NB4 (cell line): ENCODE measurements at places on chromosomes 16 and 17.

- DNase-seq, result no peak
Measured at GRCh38 chr17:48429156-48429555, 858 bp downstream of the SKAP1 start.

DNA sequence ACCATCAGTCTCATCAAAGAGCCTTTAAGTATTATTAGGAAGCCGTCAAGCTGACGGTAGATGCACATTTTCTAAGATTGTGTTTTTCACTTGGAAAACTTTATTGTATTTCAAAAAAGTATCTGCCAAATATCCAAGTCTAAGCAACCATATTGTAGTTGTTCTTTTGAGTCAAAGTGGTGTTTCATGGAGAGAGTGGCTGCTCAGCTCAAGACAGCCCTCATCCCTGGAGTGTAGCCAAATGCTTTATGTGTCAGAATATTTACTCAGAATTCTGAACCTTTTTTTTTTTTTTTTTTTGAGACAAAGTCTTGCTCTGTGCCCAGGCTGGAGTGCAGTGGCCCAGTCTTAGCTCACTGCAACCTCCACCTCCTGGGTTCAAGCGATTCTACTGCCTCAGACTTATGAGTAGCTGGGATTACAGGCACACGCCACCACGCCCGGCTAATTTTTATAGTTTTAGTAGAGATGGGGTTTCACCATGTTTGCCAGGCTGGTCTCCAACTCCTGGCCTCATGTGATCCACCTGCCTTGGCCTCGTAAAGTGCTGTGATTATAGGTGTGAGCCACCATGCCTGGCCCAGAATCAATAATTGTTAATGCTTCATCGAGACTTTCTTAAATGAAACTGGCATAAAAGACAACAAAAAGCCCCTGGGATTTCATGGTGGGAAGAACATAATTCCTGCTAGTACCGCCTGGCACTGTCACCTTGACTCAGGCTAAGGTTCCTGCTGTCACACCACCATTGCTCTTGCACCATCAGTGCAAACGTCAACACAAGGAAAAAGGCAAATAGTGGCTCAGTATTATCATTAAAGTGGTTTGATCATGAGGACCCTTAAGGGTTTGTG lies 45.5 kb downstream of the PRKCA start:
- no peak for DNase-seq

GRCh38 chr17:80308692-80309517 lies 48.3 kb downstream of the RNF213 start:
- no peak for DNase-seq

GRCh38 chr16:49734331-49734730 lies 121.6 kb downstream of the ZNF423 start:
- no peak for DNase-seq

- DNase-seq, result no peak
Measured at GRCh38 chr17:51034800-51035199, 85.9 kb downstream of the SPAG9 start.

- no peak for DNase-seq
Measured at GRCh38 chr16:14286368-14287230, 215.5 kb downstream of the MRTFB start.

- peak; percentile 51 for DNase-seq
Measured at GRCh38 chr17:56289321-56289720, 136.0 kb downstream of the ANKFN1 start.

- no peak for DNase-seq
Measured at GRCh38 chr17:44932096-44932786, 15.3 kb downstream of the KIF18B start.

DNA sequence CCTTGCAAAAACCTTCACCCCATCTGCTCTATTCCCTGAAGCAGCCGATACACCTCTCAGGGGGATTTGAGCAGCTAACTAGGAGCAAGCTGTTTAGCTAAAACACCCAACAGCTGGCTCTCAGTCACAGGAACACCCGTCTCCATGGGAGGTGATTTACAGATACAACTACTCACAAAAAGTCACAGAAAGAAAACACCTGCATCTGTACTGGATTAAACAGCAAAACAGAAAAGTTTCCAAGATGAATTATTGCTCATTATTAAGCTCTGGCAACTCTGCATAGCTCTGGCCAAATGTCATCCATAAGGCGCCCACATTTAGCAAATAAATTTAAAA lies 22.3 kb downstream of the GJC1 start:
- DNase-seq, result no peak

GRCh38 chr16:19502395-19503131 lies 19.3 kb downstream of the GDE1 start:
- peak; percentile 79 for DNase-seq

- no peak for DNase-seq
Measured at GRCh38 chr16:72131036-72131435, 37.4 kb downstream of the DHX38 start.

DNA sequence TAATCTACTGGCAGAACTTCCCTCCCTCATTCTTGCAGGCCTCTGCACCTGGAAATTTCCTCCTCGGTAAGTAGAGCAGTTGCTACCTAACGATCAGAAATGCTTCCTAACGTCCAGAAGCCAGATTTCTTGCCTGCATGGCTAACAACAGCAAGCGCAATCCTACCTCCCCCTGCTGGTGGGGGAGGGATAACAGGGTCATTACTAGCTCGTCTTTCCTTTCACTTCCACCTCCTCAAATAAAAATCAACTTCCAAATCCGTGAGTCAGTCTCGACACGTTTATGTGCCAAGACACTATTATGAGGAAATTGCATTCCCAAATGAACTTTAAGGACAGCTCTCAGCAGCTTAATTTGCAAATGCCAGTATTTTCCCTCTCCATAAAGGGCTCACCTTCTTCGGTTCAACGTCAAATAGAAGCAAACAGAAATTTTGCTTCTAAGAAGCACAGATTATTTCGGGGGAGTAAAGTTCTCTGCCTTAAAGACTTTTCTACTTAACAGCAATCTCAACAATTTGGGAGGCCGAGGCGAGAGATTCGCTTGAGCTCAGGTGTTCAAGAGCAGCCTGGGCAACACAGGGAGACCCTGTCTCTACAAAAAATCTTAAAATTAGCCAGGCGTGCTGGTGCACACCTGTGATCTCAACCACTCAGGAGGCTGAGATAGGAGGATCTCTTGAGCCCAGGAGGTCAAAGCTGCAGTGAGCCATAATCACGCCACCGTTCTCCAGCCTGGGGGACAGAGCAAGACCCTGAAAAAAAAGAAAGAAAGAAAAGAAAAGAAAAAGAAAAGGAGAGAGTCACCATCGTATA lies 188.6 kb upstream of the PSMD7 start:
- DNase-seq, result peak; percentile 76

DNA sequence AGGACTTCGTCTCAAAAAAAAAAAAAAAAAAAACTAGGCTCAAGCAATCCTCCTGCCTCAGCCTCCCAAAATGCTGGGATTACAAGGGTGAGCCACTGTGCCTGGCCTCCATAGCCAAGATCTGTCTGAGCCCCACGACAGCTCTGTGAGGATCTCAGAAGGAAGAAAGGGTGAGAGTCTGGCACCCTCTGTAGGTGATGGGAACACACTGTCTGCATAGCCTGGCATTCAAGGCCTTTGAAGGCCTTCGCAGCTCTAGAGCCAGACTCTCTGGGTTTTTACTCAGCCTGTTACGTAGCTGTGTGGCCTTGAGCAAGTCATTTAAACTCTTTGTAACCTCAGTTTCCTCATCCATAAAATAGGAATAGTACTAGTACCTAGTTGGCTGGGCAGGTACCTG lies 6.3 kb upstream of the XPO6 start:
- DNase-seq, result peak; percentile 69

DNA sequence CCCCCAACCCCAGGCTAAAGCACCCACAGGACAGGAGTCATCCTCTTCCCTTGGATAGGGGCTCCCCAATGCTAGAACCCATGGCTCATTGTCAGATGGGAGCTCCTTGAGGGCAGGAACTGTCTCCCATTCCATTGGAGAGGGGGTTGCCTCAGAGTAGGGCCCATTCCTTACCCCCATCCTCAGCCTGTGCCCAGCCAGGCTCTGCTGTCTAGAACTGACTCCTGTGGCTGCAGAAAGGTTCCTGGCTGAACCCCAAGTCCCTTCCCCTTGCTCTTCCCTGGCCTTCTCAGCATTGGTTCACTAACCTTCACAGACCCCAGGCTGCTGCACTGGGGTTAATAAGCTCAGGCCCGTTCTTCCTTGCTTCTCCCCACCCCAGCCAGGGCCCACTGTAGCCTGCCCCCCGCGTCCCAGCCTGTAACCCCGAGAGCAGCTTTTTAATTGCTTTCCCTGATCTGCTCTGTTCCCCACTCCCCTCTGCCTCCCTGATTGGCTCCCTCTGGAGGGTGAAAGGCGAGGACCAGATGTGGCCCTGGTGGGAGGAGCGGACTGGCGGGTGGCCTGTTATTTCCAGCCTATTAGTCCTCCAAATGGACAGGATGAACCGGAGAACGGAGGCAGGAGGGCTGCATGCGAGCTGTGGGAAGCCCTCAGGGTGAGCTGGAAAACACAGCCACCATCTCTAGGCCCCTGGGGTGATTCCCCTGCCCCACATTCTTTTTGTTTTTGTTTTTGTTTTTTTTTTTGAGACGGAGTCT lies 6.0 kb upstream of the GFAP start:
- DNase-seq, result no peak

DNA sequence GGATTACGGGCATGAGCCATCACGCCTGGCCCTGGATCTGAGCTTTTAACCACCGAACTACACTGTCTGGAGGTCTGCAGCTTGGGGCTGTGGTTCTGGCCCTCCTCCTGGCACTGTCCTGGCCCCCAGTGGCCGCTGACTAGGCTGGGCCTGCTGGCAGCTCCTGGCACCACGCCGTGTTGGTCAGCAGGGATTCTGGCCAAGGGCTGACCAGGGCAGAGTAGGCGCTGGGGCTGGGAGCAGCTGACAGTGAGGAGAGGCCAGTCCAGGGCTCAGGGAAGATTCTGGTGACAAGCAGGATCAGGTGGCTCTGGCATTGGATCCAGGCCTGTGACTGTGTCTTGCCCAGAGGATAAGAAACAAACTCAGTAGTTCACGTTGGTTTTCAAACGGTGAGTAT lies 14.6 kb downstream of the EEF2K start:
- DNase-seq, result no peak

- no peak for DNase-seq
Measured at GRCh38 chr17:17091276-17091675, 49.0 kb downstream of the MPRIP start.

DNA sequence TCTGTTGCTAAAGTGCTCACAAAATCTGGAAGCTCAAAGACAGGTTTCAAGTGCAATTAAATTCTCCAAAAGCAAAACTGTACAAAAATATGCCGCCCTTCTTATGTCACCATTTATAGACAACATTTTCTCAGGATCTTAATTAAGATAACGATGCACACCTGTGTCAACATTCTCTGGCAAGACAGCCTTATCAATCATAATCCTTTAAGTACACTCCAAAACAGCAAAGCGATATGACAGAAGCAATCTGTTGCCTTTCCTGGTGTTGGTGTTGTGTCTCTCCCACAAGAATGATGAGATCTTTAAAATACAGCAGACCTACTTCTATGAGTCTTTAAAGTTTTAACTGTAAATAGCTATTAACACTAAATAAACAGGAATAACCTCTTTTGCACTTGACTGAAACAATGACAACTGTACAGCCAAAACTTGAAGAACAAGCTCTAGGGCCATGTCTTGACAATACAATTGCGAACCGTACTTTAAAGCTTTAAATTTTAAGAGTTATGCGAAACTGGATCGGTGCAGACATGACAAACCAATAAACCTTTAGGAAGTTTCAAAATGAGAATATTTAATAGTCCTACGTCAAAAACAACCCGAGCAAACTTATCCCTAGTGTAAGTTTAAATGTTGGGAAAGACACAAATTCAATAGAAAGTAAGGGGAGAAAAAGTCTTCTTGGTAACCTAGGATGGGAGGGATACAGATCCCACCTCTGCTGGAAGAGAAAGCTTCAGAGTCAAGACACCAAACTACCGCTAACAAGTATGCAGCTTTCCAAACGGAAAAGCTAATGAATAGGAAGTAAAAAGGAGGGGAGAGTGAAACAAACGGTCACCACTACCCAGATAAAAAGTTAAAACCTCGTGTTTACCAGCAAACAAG lies 3.3 kb upstream of the IRX5 start:
- DNase-seq, result peak; percentile 16

DNA sequence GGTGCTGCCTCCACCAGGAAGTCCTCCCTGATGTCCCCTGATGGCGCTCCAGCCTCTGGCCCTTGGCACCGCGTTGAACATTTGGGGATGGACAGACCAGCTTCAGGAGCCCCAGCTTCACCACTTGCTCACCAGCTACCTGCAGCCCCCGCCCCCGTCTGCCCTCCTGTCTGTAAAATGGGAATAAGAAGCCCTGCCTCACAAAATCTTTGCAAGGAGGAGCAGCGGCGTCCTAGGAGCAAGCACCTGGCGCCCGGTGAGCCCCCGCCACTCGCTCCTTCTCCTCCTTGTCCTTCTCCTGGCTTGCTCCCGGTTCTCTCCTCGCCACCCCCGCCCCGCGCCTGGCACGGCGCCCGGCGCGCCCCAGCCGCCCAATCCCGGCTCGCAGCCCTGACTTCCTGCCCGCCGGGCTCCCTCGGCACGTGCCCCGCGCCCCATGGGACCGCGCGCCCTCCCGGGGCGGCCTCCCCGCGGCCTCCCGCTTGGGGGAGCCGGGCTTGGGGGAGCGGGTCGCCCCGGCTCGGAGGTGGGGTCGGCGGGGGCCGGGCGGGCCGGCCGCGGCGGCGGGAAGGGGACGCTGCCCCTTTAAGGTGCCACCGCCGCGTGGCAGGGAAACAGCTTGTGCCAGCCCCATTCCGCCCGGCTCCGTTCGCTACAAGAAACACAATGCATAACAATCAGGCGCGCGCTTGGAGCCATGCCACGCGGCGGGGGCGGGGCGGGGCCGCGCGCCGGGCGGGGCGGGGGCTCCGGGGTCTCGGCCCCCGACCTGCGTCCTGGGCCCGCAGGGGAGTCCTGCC lies 9.1 kb upstream of the PPP1R1B start:
- peak; percentile 80 for DNase-seq

GRCh38 chr17:40532520-40533253 lies 31.3 kb upstream of the TNS4 start:
- DNase-seq, result no peak

GRCh38 chr17:539766-540165 lies 174.9 kb downstream of the VPS53 start:
- peak; percentile 25 for DNase-seq
